T follicular helper cell (primary cell): ENCODE measurements at places on chromosomes 6 and 20.

DNA sequence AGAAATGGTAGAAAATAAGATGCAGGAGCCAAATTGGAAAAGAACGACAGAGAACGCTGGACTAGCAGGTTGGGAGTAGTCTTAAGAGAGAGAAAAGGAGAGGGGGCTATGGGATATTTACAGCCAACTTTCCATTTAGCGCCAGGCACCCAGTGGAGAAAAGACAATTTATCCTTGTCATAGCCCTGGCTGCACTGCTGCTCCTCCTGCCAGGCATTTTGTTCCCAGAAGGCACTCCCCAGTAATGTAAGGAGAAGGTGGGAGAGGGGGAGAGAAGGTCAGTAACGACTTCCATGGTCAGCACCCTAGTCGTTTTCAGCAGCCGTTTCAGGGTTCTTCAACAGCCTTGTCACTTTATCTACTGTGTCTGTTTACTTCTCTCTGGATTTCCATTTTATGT, 159.0 kb downstream of the TRMT11 start:
- DNase-seq: no peak

GRCh38 chr6:56977192-56977591, 22.3 kb downstream of the BEND6 start:
- no peak for DNase-seq

- no peak for DNase-seq
Observed at GRCh38 chr6:159978291-159979135, 9.6 kb downstream of the IGF2R start.

DNA sequence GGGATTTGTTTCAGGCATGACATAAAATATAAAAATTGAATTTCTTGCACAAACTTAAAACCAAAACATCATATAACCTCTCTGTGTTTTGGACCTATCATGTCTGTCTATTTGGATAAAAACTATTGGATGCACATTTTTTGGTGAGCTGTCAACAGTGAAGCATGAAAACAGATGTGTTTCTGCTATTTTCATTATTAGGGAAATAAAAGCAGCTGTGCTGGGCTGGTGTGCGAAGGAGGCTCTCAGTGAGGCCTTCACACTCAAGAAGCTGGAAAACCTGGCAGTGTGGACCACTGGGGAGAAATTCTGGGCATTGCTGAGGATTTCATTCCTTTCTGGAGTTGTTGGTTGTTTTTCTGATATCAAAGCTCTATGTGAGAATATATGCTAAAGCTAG, 395.3 kb downstream of the GJA1 start:
- no peak for DNase-seq

- DNase-seq: no peak
Observed at GRCh38 chr6:42220807-42221206, 3.1 kb upstream of the MRPS10 start.

DNA sequence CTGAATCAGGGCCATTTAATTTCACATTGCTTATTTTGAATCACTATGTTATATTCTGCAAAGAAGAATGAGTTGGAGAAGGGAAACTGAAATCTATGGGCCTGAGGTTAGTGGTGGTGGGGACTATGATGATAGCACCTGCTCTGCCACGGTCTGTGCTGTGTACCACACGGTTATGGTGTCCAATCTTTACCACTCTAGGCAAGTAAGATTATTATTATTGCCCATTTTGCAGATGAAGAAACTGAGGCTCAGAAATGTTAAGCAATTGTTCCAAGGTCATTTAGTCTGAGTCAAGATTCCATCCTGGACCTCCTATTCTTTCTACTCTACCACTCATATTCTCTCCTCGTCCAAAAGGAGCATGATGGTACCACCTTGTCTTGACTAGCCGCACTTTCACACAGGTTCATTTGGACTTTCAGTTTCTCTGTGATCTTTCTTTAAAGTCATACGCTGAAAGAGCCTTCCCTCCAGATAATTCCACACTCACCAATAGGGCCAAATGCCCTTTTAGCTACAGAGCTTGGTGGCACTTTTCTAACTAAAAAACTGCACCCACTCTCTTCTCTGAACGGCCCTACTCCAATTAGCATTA, 56.2 kb downstream of the GFOD1 start:
- DNase-seq: no peak

- no peak for DNase-seq
Observed at GRCh38 chr6:4170297-4170696, 34.9 kb upstream of the ECI2 start.

DNA sequence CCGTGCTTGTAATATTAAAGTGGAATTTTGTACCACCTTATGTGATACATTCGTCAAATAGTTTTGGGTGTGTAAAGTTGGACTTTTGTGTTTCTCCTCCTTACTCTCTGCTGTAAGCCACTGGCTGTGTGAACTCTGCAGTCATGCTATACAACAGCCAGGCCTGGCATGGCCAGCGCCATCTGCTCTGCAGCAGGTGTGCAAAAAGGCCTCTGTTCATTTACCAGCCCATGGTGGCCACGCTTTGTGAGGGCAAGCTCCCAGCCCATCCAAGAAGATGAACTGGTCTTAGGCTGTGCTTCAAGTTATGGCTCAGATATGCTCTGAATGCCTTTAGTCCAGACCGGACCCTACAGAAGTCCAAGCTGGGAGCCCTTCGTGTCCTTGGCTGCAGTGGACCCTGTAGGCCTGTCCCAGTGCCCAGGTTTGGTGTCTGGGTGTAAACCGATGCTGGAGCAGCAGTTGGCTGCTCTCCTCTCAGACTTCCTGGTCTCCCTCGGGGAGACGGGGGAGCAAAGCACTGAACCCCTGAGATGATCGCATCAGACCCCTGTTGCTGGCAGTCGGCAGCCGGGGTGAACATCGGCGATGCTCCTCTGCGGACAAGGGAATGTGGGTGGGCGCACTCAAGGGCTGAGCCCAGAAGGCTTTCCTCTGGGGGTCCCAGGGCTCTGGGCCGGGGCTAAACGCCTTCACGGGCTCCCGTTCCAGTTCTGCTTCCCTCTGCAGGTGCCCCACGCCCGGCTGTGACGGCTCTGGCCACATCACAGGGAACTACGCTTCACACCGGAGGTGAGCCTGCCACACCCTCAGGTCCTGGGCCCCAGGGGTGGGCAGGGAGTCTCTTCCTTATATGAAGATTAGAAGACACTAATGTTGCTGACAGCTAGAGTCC, 28.6 kb upstream of the PCMTD2 start:
- peak; percentile 11 for DNase-seq

GRCh38 chr6:36360241-36361054, 23.8 kb upstream of the BNIP5 start:
- DNase-seq: peak; percentile 60

DNA sequence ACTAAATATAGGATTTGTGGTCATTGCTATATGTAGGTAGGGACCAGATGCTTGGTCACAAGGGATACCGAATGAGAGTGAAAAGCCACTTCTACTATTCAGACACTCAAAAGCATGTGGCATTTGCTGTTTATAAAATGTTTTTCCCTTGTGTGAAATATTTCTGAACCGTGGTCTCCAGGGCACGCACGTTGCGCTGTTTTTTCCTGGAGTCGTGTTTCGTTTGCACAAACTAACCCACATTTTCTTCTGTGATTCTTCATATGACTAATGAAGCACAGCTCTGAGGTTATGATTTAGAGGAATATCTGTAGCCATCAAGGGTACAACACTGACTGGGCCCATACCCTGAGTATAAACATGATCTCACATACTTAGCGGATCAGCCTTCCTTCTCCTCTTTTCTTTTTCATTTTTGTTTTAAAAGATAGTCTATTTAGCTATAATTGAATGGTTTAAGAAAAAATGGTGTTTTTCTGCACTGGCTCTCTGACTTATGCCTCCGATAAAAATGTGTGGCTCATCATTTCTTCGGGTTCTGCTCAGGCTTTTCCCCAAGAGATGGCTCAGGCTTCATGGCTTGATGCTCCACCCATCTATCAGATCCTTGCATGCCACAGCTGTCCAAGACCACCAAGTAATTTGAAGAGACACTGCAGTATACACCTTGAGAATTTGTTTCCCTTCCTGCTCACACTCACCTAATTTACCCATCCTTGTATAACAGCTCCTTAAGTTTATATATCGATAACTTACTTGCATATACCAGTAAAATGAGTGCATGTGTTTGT, 59.9 kb upstream of the HBS1L start:
- DNase-seq: no peak

GRCh38 chr6:105204768-105205167, 25.0 kb upstream of the POPDC3 start:
- no peak for DNase-seq

DNA sequence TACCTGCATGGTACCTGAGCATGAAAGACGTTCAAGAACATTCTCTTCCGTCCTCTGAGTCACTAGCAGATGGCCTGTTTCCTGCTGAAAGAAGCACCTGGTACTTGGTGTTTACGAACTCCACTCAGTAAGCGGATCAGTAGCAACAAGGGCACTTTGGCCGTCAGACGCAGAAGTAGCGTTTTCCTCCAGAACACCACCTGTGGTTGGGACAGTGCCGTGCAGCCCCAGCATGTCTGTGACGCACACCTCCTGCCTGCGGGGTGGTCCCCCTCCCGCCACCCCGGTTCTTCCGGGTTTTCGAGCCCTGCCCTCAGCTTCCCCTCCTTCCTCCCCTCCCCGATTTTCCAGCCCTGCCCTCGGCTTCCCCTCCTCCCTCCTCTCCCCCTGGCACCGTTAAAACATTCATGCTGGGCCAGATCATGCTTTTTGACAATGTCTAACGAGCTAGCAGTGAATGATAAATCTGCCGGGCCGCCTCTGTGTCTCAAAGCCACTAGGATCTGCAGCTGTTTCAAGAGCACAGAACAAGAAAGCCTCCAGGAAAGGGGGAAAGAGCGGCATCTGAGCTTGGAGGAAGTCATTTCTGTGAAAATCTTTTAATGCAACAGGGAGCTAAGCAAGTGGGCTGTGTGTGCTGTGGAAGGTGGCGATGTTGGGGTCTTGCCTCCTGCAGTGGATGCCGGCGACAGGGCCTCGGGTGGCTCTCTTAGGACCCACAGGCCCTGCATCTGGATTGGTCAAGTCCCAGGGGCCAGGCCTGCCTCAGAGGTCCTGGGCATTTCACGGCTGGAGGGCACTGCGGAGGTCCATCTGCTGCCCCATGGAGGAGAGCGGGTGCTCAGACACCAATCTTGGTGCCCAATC, 207.9 kb downstream of the ERMARD start:
- peak; percentile 32 for DNase-seq

GRCh38 chr20:54199721-54200176, 8.1 kb upstream of the PFDN4 start:
- peak; percentile 42 for DNase-seq

DNA sequence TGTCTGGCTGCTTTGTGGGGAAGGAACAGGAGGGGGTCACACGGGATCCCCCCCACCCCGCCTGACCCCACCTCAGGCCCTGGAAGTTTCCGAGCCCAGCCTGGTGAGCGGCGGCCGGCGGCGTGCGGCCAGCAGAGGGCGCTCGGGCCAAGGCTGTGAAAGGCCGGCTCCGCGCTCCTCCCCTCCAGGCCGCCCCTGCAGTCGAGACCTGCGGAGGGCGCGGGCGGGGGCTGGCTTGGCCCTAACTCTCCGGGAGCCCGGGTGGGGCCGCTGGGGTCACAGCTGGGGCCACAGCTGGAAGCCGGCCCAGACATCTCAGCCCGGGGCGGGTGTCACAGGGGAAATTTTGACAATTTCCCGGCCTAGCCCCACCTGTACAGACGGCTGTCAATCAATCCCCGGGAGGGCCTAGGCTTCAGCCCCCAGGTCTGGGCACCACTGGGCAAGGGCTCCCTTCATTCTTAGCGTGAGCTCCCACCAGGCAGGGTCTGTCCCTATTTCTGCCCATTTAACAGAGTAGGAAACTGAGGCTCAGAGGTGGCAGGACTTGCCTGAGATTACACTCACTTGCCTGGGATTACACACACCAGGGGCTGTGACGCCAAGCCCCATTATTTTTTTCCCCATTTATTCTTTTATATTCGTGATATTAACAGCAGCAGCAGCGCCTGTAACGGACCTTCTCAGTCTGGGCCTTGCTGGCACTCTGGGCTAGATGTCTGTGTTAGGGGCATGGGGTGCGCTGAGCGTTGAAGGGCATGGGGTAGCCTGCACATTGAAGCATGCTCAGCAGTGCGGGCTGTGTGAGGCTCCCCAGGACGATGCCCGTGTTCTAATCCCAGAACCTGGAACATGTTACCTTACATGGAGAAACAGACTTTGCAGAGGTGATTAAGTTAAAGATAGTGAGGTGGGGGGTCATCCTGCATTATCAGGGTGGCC, 23.0 kb downstream of the ZBP1 start:
- peak; percentile 59 for DNase-seq

- no peak for DNase-seq
Observed at GRCh38 chr6:10559522-10560152, 38.5 kb downstream of the GCNT2 start.

- no peak for DNase-seq
Observed at GRCh38 chr6:106976270-106976669, 1.7 kb upstream of the CD24 start.

DNA sequence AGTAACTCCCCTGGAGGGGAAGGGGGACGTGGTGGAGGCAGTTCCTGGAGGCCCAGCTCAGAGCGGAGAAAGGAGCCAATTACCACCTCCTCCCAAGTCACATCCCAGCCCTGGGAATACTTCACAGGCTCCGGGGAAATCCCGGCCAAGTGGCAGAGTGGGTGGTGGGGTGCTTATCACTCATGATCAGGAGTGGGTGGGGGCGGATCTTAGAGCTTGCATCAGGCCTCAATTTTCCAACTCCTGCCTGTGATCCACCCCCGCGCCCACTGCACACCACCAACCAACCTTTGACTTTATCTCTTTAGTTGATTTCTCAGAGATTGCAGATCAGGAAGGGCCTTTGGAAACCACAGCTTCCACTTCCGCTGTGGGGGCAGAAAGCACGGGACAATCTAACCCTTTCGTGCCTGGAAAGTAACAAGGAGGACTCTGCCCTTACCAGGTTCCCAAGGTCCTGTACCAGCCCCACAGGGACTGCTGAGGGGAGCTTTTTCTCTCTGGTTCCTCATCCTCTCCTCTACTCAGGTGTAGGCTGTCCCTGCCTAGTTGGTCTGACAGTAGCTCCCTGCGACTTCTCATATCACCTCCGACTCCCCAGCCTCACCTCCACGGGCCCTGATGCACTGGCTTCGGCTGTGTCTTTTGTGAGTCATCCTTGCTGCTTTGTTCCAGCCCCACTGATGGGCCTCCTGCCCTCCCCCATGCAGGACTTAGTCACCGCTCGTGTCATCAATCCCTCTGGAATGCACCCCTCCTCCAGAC, 24.9 kb upstream of the IER3 start:
- DNase-seq: peak; percentile 29

DNA sequence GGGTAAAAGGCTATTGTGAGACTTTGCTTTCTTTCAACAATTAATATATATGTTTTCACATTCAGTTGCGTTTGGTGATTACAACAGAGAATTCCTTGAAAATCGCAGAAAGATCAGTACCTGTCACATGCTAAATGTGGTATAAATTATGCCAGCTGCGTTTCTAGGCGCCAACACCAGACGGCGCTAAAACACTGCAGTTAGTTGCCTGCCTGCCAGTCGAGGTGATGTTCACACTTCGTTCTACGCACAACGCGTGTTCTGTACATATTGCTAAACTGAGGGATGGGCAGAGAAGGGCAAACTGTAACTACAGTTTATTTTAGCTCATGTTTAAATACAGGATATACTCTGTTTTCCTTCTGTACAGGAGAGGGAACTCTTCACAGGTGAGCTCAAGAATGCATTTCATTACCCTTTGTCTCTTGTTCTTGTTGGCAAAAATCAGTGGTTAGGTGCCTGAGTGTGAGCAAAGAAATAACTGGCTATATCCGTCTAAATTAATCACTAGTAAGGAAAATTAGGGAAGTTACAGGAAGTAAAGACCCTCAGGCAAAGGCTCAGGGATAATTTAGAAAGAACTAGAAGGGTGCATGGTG, 100.1 kb upstream of the RGS17 start:
- no peak for DNase-seq

- no peak for DNase-seq
Observed at GRCh38 chr6:26660000-26660361, 435 bp upstream of the ZNF322 start.
